ENCODE measurements at places on chromosomes 7 and 10.

DNA sequence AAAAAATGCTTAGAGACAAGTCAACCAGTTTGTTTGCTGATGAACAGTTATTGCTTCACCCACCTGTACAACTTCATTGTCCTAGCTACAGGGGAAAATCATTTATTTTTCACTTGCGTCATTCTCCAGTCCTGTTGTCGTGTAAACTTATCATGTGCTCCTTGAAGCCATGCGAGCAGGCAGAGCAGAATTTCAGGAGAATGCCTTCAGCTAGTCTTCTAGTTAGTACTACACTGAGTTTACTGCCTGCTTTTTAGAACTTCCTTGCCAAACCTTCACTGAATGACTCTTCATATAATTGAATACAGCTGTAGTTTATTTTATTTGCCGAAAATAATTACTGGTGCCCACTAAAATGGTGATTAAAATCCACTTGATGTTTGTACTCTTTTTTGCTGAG is 15.6 kb downstream of the RPA3 start:
- DNase-seq, result no peak

GRCh38 chr10:131162866-131163843 is 148.4 kb downstream of the TCERG1L start:
- DNase-seq, result no peak

GRCh38 chr10:110802551-110803238 is 69.0 kb upstream of the PDCD4 start:
- no peak for DNase-seq

- DNase-seq, result no peak
These were observed 108.9 kb downstream of the IPMK start for GRCh38 chr10:58158806-58159205.

- peak; percentile 3 for DNase-seq
These were observed 56.4 kb downstream of the BBS9 start for GRCh38 chr7:33185786-33186185.

- DNase-seq, result no peak
These were observed 138.3 kb downstream of the JCAD start for GRCh38 chr10:29921071-29921446.

- no peak for DNase-seq
These were observed 130.5 kb downstream of the CUX1 start for GRCh38 chr7:101947899-101948298.

GRCh38 chr7:50068850-50069551 is 24.0 kb downstream of the ZPBP start:
- no peak for DNase-seq

DNA sequence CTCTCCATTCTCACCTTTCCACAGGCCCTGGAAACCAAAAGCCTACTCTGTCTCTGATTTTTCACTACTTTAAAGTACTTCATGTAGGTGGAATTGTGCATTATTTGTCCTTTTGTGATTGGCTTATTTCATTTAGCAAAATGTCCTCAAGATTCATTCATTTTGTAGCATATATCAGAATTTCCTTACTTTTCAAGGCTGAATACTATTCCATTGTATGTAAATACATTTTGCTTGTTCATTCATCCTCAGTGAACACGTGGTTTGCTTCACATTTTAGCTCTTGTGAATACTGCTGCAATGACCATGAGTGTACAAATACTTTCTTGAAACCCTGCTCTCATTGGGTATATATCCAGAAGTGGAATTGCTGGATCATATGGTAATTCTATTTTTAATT is 8.8 kb downstream of the C1GALT1 start:
- no peak for DNase-seq

GRCh38 chr7:54738737-54739136 is 20.3 kb downstream of the SEC61G start:
- DNase-seq, result no peak

DNA sequence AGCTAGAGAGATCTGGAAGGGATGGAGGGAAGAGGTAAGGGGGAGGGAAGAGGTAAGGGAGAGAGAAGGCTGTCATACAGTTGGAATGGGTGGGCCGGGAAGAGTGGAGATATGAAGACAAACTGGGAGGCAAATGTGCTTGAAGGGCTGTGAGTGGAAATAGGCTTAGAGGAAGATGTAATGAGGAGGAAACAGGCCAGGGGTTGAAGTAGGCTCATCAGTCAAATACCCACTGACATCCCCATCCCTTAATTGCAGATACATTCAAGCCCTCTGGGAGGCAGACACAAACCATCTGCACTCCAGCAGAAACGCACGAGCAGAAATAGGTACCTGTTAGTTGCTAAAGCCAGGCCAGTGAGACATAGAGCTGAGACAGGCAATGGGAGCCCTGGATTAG is 2.1 kb downstream of the SYNPO2L start:
- DNase-seq, result no peak

DNA sequence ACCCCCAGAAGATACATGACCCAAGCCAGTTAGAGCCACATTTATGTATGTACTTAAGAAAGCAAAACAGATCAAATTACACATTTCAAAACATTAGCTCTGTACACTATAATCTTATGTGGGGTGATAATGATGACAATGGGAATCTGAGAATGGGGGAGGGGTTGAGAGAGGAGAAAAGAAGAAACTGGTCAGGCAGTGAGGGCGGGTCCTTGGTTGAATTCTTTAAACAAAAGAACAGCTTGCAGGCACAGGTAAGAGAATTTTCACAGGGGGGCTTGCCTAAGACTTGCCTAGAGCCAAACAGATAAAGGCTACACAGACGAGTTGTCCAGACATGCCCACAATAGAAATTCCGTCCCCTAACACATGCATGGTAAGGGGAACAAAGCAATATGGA is 76.8 kb upstream of the PTER start:
- no peak for DNase-seq

Data from activated CD4-positive, alpha-beta T cell treated with anti-CD3 and anti-CD28 coated beads, Interleukin-2, amount 50 U/mL, for 24 hours (primary cell).